ENCODE measurements at places on chromosomes 1 and 21. TPM values are rescaled to one million over a fixed set of nuclear protein-coding genes. Genes with fewer than 3 reads are reported as not detected.
A peak's percentile ranks its signal among the peaks of the same experiment; 100 is the strongest.

LAMB3 gene
- total RNA-seq = 112 TPM

OR2L2 gene
- not detected for total RNA-seq

HTR1D gene
- total RNA-seq = not detected

- DNase-seq = no peak
Measured at GRCh38 chr21:41054018-41054578, 113.9 kb upstream of the BACE2 start.

GRCh38 chr1:147591261-147591891 is 50.1 kb downstream of the BCL9 start:
- DNase-seq = no peak

DNA sequence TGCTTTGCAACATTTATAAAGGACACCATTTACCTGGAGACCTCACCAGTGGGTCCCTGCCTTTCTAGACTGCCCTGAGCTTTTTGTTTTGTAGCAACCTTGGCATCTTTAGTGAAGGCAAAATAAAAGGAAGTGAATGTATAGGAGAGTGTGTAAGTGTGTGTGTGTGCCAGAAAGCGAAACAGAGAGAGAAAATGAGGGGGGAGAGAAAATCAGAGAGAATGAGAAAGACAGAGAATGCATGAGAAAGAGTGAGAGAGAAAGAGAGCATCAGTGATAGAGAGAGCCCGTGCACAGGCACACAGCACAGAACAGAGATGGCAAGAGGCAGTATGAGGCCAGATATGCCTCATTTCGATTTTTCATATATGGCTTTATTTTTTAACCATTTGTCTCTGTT is 57.5 kb downstream of the HSD3B1 start:
- DNase-seq = no peak

DNA sequence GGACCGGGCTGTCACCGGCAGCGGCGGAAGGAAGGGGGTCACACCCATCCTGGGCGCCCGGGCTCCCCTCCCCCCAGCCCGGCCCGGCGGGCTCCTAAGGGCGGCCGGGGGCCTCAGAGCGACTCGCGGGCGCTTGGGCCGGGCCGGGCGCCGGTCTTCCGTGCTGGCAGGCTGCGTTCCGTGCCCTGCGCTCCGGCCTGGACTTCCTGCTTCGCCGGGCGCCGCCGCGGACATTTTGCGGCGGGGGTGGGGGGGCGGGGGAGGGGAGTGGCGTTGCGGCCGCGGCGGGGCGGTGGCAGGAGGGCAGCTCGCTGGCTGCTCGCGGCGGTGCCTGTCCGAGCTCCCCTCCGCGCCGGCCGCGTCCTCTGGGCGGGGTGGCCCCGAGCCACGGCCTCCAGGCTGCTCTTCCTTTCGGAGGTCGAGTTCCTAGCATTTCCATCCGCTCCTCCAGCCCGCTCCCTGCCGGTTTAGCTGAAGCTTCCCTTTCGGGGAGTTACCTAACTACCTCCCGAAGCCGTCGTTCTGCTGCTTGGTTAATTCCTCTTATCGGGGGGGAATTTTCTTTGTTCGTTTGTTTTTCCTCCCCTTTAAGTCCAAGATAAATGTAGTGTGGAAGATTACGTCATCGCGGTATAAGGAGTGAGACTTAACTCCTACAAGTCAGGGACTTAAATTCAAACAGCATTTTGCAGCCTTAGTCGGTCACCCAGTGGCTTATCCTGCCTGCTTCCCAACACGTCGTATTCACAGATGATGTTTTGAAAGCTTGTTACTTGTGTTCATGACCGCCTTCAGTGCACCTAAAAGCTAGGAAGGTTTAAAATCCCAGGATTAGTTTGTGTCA is 730 bp downstream of the CDC42 start:
- DNase-seq = no peak

GRCh38 chr1:26288311-26288941 is 8.5 kb downstream of the SH3BGRL3 start:
- DNase-seq = no peak

DNA sequence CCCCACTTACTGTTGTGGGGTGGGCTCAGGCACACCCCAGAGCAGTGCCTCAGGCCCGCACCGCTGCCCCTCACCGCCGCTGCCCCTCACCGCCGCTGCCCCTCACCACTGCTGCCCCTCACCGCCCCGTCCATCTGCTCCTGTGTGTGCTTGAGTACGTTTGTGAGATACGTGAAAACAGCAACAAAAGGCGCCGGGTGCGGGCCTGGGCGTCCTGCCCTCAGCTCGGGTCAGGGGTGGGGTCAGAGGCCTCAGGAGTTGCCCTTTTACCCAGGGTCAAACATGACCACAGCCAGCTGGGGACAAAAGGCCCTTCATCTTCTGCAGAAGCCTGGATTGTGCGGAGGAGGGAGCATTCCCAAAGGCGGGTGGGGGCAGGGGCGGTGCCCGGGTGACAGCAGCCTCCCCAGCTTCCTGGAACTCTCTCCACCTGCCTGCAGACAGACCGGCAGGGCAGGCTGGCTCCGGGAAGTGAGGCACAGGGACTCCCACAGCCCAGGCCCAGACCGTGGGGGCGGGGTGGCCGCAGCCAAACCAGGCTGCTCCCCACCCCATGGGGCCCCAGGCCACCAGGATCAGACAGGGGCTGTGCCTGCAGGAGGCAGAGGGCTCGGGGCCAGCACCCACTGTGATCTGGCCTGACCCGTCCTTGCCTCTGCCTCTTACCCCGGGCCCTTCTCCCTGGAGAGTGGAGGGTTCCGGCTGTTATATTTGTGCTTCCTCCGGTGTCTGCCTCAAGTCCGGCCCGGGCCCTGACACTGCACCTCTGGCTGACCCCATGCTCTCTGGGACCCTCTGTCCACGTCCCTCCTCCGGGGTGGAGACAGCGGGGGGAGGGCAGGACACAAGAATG is 2.3 kb upstream of the VWA1 start:
- DNase-seq = no peak

DNA sequence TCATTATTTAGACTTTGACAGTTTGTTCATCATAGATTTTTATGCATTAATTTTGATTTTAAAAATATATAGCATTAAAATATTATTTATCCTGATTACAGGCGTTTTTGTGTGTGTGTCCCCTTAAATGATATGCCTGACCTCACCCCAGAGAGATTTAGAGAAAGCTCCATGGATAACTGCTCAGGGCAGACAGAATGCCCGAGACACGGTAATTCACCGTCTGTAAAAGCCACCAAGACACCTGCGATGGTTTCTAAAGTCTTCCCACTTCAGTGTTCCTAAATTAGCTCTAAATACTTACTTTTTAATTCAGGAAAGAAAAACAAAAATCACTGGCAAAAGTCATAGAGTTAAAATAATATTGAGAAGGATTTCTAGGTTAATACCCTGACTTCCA is 350.6 kb upstream of the RUNX1 start:
- DNase-seq = no peak

- DNase-seq = no peak
Measured at GRCh38 chr21:26019236-26019635, 151.3 kb downstream of the APP start.

ATP1A1 gene
- total RNA-seq = 375 TPM

DNA sequence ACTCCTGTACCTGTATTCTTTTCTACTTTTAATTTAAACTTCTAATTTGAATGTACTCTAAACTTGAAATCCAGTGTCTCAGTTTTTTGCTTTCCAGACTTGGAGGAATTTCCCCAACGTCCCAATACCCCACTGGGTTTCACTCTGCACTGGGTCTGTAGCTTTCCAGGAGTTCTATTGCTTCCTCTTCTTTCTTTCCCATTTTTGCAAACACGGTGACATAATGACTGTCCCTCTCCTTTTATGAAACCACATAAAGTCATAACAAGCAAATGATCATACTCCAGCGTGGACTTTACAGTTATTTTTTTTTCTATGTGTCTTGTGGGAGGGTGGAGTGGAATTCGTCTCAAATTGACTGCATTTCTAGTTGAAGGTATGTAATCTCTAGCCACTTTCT is 97.1 kb downstream of the FASLG start:
- DNase-seq = no peak

- peak; percentile 42 for DNase-seq
Measured at GRCh38 chr1:22025368-22026155, 24.1 kb downstream of the CELA3A start.

PTPRF gene
- 108 TPM for total RNA-seq

CNKSR1 gene
- 17.8 TPM for total RNA-seq

DNA sequence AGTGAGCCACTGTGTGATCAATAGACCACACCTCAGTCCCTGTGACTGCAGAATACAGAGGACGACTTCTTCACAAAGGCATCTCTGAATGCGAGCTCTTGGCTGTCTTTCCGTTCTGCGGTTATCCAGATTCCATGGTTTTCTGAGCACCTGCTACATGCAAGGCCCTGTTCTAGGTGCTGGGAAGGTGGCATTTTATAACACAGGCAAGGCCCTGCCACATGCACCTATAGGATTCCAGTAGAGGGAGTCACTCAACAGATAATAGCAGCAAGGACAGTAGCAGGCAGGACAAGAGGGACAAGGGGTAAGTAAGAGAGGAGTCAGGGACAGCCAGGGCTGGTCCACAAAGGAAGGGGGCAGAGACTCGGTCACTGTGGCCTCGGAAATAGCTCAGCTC is 9.0 kb downstream of the URB1 start:
- DNase-seq = no peak

DNA sequence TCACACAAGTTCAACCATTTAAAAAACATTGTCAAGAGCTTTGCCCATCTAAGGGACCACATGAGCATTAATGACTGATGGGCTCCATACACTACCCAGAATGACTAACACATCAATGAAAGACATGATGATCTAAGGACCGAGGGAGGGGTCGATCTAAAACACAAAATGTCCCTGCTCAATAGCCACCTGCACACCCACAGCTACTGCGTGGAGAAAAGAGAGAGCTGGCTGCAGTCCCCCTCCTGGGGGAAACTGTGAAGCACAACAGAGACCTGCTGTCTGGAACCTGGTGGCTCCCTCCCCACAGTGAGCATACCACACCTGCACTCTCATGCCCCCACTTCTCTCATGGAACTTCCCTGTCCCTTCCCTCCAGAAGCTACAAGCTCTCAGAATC is 130.1 kb upstream of the ERG start:
- no peak for DNase-seq

DNA sequence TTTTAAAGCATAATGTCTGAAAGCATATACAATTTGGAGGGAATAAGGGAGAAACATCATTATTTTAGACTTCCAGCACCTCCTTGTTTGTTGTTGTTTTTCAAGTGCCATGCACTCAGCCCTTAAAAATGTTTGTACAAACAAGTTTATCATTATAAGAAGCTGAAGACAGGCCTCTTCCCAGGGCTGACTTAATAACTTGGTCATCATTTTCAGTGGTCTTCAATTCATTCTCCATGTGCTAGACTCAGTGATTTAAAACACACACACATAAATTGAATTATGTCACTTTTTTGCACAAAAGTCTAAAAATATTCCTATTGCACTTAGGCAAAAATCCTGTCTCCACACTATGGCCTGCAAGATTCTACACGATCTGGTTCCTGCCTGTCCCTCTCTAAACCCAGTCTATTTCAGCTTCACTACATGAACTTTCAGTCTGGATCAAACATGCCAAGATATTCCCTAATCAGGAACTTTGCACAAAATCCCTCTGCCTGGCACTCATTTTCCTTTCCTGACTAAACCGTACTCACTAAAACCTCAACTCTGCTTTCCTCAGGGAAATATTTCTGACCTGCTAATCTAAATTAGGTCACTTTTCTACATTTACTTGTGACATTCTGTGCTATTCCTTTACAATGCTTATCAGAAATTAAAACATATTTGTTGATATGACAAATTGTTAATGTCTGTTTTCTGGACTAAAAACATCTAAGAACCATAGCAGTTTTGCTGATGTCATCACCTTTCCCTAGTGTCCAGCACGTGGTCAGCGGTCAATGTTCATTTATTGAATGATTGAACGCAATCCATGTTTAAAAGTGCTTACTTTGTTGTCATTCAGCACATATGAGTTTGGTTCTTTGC is 14.8 kb upstream of the GBP5 start:
- DNase-seq = no peak

- DNase-seq = no peak
Measured at GRCh38 chr1:11858968-11859871, 475 bp upstream of the NPPB start.

DNA sequence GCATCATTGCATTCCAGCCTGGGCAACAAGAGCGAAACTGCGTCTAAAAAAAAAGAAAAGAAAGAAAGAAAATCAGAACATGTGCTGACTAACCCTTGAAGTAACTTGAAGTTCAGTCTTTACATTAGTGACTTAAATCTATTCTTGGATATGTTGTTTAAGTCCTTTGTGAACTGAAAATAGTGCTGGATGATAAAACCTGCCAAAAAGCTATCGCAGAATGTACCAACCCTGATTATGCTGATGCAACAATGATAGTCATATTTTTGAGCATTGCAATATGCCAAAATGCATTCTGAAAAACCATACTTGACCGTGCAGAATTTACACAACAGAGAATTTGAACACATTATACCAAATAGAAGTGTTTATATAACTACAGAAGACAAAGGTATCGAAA is 30.7 kb downstream of the SHISAL2A start:
- no peak for DNase-seq

- no peak for DNase-seq
Measured at GRCh38 chr1:90358448-90358847, 358.7 kb downstream of the BARHL2 start.

GRCh38 chr1:203702130-203702577 is 62.8 kb upstream of the LAX1 start:
- DNase-seq = no peak

- no peak for DNase-seq
Measured at GRCh38 chr1:101497881-101498559, 261.2 kb downstream of the S1PR1 start.

C1orf87 gene
- total RNA-seq = not detected

DNA sequence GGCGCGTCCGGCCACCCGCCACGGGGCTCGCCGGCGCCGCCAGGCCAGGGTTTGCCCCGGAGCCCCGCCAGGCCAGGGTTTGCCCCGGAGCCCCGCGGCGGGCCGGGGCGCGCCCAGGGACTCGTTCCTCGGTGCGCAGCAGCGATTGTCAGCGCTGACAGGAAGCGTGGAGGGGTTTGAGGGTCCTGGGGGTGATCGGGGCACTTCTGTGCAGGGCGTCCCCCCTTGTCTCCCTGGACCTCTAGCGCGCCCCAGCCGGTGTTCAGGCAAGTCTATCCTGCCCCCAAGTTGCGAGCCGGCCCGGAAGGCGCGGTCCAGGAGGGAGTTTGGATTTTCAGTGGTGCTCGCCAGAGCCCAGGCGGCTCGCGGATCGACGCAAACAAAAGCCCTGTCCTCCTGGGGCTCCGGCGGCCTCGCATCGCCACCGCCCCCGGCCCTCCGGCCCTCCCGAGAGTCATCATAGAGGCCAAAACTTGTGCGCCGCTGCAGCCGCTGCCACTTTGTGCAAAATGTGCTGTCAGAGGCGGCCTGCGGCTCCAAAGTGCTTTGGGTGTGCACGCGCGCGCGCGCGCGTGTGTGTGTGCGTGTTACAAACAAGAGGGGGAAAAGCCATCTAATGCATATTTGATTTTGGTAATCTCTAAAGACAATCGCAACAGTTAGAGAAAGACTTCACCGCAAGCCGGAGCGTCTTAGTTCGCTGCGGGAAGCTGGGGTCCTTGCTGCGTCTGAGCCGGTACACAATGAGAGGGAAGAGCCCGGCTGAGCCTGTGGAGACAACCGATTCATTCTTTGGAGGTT is 1.0 kb downstream of the ROR1 start:
- DNase-seq = no peak

- DNase-seq = no peak
Measured at GRCh38 chr1:55478742-55479141, 263.6 kb upstream of the USP24 start.

GRCh38 chr1:21308847-21309652 is 18.8 kb upstream of the ECE1 start:
- DNase-seq = no peak

- no peak for DNase-seq
Measured at GRCh38 chr1:11784256-11784992, 21.3 kb downstream of the MTHFR start.

Measured in esophagus squamous epithelium (tissue), 5 donors.